ENCODE measurements at places on chromosomes 1 and 21.

DNA sequence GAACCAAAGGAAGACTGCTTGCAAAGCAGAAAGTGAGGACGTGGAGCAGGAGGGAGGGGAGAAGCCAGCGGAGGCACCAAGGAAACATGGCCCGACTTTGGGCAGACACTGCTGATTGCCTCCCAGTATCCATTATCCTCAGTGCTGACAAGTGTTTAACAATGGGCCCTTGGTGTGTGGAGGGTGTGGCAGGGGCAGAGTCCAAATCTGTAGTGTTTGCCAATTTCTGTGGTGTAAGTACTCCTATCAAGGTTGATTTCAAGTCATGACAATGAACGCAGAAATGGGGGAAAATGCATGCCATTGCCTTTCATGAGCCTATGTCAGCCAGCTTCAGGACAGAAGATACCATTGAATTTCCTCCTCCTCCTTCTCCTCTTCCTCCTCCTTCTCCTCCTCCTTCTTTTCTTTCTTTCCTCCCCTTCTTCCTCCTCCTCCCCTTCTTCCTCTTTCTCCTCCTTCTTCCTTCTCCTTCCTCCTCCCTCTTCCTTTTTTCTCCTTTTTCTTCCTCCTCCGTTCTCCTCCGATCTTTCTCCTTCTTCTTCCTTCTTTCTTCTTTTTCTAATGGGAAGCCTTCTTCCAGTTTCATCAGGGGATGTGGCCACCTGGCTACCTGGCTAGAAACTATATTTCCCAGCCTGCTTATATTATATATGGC is 10.3 kb upstream of the PHC2 start:
- no peak for DNase-seq

GRCh38 chr1:19426294-19427086 is 58.8 kb downstream of the CAPZB start:
- DNase-seq = no peak

DNA sequence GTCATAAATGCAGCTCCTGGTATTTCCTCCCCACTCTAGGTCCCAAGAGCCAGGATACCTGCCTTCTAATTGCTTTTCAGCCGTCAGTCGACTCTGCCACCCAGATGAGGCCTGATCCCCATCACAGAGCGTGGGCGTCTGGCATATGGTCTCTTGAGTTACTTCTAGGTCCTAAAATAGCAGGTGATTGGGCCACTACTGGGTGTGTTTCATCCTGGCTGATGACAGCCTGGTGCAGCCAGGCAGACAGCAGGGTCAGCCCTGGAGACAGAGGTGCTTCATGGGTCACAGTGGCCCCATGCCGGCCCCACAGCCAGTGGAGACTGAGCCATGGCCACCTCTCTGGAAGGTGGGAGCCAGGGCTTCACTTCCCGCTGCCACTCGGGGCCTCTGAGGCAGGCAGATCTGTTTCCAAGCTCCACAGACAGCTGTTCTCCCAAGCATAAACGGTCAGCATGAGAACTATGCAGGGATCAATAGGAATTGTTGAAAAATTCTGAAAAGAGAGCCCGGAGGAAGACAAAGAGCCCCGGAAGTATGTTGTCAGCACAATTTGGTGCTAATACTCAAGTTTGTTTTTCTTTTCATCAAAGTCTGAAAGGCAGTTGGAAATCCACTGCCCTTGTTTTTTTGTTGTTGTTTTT is 83.0 kb downstream of the MAN1C1 start:
- DNase-seq = no peak

- no peak for DNase-seq
These were observed 35.7 kb upstream of the MTR start for GRCh38 chr1:236759252-236759859.

GRCh38 chr1:72000809-72001208 is 281.5 kb downstream of the NEGR1 start:
- DNase-seq = no peak
